ENCODE measurements at places on chromosomes 6 and 20.

- no peak for DNase-seq
Measured at GRCh38 chr20:36304786-36305495, 1.2 kb upstream of the DLGAP4 start.

GRCh38 chr20:64161356-64162238, 2.7 kb upstream of the MYT1 start:
- DNase-seq, result no peak

GRCh38 chr20:50195524-50196120, 5.0 kb downstream of the CEBPB start:
- no peak for DNase-seq

DNA sequence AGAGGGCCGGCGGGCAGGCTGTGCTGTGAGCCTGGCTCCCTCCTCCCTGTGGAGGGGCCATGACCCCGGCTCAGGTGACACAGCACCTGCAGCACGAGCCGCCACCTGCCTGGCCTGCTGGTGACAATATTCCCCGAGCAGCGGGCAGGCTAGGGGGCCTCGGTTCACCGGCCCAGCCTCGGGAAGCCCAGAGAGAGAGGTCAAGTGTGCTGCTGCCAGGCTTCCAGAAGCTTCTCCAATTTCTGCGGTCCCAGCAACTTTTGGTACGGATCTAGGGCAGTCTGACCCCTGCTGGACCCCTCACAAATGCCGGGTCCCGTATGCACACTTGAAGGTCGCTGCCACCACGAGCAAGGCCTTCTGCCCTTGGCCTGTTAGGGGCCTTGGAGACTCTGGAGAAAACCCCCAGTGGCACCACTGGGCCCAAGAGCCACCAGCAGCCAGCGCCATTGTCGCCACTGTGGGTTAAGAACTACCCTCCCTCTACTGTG, 38.6 kb upstream of the NOL4L start:
- no peak for DNase-seq

- DNase-seq, result no peak
Measured at GRCh38 chr6:73969971-73970970, 274.3 kb downstream of the CD109 start.

Data from stimulated activated CD8-positive, alpha-beta memory T cell treated with anti-CD3 and anti-CD28 coated beads, Interleukin-2, amount 100 ng/mL, for 1 hour (primary cell).